ENCODE measurements at places on chromosomes 3 and 15. TPM values are rescaled to one million over a fixed set of nuclear protein-coding genes. Genes with fewer than 3 reads are reported as not detected.

The PLSCR2 gene
- total RNA-seq = not detected

The MGLL gene
- 206 TPM for total RNA-seq

The U2SURP gene
- total RNA-seq = 61.5 TPM

The VGLL3 gene
- total RNA-seq = 41.0 TPM

The TMEM158 gene
- total RNA-seq = 181 TPM

- no peak for DNase-seq
Observed at GRCh38 chr3:5198986-5199731, 11.7 kb downstream of the EDEM1 start.

DNA sequence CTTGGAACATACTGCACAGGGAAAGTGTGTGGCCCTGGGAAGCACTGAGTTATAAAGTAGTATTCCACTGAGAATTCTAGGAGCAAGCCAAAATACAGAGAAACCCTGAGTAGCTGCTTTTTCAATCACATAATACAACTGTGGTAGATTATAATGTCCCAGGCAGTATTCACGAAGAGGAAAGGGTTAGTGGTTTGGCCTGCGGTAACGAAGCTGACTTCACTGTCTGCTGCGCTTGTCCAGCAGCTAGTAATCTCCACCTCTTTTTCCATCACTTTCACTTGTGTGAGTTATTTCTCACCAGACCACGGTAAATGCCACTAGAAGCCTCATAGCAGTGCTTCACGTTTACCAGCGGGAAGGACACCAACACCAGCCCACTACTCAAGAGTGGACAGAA is 34.4 kb downstream of the RPL39L start:
- no peak for DNase-seq

DNA sequence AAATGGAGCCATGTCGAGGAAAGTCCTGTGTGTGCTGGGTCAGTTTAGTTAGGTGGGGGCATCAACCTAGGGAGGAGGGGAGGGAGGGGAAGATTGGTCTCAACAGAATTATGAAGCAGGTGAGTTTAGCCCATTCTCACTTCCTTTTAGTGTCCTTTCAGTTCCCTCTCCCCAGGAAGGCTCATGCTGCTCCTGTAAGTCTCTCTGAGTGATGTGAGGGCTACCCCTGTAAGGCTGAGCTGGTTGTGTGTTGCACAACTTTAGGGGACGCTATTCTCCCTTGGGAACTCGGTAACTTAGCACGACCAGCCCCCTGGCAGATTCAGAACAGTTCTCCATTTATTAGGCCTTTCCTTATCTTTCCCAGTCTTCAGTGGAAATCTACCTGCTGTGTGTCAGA is 21.2 kb downstream of the IL5RA start:
- no peak for DNase-seq

DNA sequence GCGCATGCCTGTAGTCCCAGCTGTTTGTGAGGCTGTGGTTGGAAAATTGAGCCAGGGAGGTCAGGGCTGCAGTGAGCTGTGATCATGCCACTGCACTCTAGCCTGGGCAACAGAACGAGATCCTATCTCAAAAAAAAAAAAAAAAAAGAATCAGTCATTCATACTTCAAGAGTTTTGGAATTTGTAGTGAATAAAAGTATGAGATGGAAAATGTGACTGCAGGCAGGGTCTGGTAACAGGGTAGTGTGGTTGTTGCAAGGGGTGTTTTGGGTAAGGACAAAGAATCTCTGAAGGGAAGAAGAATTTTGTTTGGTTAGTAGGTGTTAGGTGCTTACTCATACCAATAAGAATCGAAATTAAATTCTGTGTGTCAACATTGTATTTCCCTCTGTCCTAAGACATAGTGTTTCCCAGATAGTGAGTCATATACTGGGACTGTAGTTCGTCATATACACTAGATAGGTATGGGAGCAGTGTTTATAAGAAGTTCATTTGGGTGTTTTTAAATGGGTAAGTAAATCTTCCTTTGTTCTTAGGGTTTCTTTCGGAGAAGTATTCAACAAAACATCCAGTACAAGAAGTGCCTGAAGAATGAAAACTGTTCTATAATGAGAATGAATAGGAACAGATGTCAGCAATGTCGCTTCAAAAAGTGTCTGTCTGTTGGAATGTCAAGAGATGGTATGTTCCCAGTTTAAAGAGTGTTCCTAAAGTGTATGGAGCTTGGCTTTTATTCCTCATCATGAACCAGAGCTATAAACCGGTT is 14.2 kb downstream of the NR1D2 start:
- peak; percentile 79 for DNase-seq

GRCh38 chr15:56102441-56102840 is 109.0 kb upstream of the NEDD4 start:
- DNase-seq = no peak

DNA sequence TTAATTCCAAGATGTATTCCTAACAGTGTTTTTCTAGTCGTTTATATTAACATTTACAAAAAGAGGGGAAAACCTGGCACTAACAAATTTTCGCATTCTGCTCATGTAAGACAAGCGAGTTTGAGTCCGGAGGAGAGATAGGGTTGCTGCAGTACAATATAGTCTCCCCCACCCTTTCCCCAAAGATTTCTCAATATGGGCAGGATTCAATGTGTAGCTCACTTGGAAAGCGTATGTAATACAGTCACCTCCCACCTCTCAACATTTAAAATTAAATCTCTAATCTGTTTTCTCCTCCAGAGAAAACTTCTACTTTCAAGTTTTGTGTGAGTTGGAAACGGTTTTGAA is 57.9 kb downstream of the CMSS1 start:
- DNase-seq = peak; percentile 35

- DNase-seq = no peak
Observed at GRCh38 chr3:72345980-72346379, 502.3 kb downstream of the SHQ1 start.

- no peak for DNase-seq
Observed at GRCh38 chr3:194377708-194378107, 8.2 kb upstream of the LRRC15 start.

- DNase-seq = peak; percentile 43
Observed at GRCh38 chr3:81545572-81545971, 215.9 kb downstream of the GBE1 start.

GRCh38 chr15:101698314-101698713 is 26.0 kb downstream of the TARS3 start:
- DNase-seq = no peak

GRCh38 chr3:194397757-194398312 is 1.2 kb downstream of the GP5 start:
- DNase-seq = no peak

DNA sequence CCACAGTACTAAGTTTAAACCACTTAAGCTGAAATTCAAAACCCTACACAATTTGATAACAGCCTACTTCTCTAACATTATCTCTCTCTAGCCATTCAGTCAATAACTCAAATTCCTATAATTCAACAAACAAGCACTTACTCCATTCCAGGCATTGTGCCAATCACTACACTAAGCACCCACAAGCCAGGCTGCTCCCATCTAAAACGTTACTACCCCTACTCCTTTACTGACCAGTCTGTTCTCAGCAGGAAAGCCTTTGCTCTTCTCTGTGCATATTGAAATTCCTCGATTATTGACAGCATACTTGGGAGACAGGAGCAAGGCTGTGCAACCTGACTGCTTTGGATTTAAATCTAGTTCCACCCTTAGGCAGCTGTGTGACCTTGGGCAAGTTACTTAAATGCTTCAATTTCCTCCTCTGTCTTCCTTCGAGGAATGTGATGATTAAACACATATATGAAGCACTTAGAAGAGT is 177.2 kb upstream of the THBS1 start:
- DNase-seq = peak; percentile 65

DNA sequence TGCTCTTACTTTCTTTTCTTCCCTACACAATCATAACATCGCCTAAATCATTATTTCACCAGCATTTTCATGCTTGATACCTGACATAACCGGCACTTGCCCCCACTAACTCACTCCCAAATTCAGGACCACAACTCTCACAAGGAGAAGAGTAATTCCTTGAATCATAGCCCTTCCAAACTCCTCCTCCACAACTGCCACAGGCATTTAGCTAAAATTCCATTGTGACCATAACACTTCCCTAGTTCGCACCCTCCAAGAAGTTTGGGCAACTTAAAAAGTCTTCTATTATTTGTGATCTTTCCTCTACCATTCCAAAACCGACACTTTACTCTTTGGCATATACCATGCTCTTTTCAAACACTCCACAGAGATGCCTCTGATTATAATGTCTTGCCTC is 59.4 kb upstream of the XRN1 start:
- DNase-seq = no peak

DNA sequence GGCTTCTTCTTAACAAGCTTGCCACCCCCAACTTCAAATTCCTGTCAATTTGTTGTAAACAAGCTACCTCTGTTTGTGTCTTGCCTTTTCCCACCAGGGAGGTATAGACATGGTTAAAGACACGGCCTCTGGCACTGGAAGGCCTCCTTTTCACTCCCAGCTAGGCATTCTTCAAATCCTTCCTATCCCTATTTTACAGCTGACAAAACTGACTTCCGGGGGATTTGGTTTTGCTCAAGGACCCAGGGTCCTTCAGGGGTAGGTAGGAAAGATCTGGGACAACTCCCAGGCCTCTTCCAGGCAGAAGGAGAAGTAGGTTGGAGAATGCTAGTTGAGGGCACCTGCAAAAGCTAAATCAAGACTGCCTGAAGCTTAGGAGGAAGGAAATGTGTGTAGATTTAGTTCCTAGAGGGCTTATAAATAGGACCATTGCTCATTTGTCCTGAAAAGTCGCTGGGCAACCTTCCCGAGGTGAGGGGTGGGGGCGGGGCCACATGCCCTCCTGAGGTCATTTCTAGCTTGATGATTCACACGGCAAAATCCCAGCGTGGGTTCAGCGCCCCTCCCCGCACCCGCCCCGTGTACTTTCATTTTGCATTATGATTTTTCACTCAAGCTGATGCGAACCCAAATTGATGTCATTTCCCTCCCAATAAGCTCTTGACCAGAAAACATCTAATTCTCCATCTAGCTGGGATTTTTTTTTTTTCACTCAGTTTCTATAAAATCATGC is 365.5 kb downstream of the SHQ1 start:
- peak; percentile 85 for DNase-seq

DNA sequence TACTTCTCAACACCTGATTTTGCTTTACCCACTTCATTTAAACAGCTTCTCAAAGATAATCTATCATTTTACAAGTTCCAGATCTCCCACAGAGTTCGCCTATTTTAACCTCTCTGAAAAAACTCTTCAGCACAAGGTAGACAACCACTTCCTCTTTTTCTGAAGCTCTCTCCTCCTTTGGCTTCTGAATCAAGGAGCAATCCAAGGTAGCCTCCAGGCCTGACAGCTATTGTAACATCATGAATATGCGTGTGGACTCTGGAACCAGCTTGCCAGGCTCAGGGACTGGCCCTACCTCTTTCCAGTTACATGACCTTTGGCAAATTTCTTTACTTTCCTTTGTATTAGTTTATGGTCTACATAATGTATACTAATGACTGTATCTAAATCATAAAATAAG is 405.9 kb upstream of the ZNF385D start:
- DNase-seq = no peak

DNA sequence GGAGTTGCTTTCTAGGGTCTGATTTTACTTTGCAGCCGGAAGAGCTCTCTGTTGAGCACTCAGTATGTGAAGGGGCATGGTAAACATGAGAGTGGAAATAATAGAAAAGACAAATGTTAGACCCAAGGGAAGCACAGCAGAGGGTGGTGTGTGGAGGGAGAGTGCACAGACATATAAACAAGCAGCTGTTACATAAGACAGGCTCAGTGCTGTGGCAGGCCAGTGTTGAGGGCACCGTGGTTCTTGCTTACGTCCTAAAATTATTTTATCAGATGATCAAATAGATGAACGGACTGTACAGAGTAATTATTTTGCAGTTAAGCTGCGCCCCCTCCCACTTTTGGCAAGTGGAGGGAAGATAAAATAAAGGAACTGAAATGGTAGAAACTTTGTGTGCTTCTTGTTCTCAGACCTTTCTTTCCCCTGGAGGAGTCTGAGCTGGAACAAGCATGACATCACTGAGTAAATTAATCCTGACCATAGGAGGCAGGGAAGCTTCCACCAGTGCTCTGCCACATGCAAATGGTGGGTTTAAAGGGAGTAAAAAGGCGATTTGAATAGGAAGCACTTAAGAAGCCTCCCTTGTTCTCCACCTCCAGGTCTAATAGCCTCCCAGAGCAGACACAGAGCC is 205.6 kb downstream of the IL20RB start:
- DNase-seq = peak; percentile 3

GRCh38 chr15:47486040-47486439 is 231.3 kb upstream of the SEMA6D start:
- no peak for DNase-seq

DNA sequence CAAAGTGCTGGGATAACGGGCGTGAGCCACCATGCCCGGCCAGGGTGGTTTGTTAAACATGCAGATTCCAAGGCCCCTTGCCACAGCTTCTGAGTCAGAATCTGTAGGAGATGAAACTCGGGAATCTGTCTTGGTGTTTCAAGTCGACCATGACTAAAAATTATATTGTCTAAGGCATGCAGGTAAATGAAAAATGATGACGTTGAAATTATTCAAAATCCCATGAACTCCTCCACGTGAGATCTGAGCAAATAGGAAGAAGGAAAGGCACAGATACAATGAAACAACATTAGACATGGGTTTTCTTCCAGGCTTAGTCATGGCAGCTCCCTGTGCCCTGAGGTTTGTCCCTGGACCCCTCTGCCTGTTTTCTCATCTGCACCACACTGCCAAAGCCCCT is 172.0 kb upstream of the CMC1 start:
- DNase-seq = no peak

- DNase-seq = peak; percentile 49
Observed at GRCh38 chr3:151726016-151726415, 7.7 kb upstream of the AADACL2 start.

DNA sequence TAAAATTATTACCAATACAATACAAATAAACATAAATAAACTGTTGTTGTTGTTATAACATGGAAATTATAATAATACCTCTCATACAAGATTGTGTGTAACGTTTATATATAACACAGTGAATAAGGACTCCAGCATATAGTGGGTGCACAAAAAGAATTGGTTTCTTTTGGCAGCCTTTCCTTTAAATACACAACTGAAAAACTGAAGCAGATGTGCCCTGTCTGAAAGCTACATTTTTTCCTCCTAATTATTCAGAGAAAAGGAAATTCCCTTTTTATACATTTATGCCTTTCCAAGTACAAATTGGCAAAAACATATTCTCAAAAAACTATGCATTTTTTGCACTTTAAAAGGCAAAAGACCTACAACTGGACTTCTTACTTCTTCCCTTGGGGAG is 928.9 kb upstream of the NR2F2 start:
- no peak for DNase-seq

- DNase-seq = no peak
Observed at GRCh38 chr3:141401095-141401494, 32.8 kb downstream of the ZBTB38 start.

DNA sequence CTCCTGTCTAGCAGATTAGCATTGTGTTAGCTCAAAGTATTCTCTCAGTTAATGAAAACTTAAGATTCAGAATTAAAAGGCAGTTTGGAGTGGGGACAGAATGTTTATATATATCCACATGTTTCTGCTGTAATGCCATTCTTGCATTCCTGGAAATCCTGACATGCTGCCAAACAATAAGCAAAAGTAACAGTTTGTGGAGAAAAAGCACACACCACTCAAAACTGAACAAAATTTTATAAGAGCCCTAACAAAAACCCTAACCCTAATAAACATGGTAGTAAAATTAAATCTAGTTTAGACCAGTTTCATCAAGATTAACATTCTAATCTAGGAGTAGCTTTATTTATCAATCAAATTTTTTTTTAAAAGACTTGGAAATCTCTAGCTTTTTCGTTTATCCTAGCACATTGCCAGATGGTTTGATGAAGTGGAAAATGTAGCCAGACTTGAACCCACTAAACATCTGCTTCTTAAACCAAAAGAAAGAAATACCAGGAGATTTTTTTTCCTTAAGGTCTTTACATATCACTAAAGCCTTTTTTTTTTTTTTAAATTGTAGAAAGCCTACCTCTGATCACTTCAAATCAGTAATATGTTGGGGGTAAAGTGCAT is 3.7 kb downstream of the TCAIM start:
- DNase-seq = peak; percentile 43

All from LHCN-M2 (cell line).